PC-3 (cell line): ENCODE measurements at places on chromosomes 11 and 22. TPM values are rescaled to one million over a fixed set of nuclear protein-coding genes. Genes with fewer than 3 reads are reported as not detected.

Gene TOLLIP
- total RNA-seq, result 36.1 and 43.2 TPM in 2 replicates

DNA sequence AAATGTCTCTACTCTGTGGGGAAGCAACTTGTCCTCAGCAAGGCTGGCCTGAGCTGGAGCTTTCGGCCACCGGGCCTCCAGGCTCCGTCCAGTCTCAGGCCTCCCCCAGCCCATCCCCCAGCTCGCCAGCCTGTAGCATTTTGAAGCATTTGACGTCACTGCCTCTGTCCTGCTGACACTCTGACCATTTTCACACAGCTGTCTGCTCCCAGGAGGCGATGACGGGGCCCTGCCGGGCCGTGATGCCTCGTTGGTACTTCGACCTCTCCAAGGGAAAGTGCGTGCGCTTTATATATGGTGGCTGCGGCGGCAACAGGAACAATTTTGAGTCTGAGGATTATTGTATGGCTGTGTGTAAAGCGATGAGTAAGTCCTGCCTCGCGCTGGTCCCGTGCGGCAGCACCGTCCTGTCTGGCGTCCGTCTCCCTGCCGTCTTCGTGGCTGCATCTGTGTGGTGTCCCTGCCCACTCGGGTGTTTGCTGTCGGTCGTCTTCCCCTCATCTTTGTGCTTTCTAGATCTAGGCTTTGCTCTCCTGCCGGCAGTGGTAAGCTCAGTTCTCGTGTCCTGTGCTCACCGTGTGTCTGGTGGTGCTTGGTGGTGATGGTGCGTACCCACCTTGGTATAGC lies 36.1 kb upstream of the ST14 start:
- no peak for DNase-seq

GRCh38 chr11:134349109-134349801 lies 17.5 kb downstream of the GLB1L2 start:
- no peak for DNase-seq

Gene ZBTB16
- not detected in 2 replicates for total RNA-seq

DNA sequence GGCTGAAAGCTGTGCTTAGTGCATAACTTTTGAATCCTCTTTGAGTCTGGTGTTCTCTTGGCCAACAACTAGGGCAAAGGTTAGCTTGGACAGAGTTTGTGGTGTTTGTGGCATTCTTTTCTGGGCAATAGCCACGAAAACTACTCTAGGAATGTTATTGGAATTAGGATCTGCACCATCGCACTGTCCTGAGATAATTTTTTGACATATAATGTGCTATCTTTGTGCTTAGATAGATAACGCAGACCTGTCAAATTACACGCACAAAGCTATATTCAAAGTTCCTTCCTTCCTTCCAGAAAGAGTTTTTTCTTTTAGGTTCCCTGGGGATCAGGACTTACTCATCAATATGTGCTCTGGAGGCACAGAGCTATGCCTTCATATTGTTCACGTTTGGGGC lies 166.8 kb upstream of the MTMR2 start:
- DNase-seq, result peak; percentile 34

DNA sequence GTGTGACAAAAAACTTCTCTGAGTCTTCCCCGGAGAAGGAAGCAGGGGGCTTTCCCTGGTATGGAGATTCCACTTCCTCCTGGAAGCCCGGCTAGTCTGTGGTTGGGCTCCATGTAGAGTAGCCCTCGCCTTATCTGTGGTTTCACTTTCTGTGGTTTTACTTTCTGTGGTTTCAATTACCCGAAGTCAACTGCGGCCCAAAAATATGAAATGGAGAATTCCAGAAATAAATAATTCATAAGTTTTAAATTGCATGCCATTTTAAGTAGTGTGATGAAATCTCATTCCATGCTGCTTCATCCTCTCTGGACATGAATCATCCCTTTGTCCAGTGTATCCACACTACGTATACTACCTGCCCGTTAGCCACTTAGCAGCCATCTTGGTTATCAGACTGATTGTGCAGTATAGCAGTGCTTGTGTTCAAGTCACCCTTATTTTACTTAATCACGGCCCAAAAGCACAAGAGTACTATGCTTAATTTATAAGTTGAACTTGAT lies 275.0 kb upstream of the SESN3 start:
- DNase-seq, result no peak

DNA sequence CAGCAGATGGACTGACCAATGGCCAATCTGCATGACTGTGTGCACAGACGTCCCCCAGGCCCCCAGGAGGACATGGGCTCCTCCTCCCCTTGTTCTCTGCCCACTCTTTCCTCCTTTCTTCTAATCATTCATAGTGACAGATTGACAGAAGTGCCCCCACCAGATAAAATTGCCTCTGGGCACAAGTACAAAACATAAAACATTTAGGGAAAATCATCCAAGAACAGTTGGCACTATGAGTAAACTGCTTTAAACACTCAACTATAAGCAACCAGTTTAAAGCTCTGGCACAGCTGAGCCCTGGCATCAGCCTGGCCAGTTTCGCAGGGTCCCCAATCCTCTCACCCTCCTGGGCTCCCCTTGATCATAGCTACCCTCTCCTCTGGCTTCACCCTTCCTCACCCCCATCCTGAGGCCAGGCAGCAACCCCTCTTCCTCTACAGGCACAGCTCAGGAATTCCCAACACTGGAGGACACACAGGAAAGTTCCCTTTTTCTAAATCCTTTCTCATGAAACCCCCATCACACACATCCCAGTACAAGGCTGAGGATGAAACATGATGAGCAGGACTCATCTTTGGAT lies 232.9 kb downstream of the BUD13 start:
- DNase-seq, result no peak

DNA sequence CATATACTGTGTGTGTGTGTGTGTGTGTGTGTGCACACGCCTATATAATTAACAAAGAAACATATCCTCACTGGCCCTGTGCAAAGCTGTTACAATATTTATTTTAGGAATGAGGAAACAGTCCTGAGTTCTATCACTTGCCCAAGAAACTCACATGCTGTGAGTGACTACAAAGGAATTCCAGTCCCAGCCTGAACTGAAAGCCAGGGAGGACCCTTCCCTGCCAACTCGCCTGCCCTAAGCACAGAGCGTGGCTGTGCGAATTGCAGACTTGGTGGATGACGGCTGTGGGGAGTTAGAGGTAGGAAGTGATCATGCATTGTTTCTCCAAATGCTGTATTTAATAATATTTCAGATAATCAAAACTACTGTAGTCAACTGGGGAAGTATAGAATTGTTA lies 26.4 kb upstream of the CD5 start:
- peak; percentile 44 for DNase-seq

DNA sequence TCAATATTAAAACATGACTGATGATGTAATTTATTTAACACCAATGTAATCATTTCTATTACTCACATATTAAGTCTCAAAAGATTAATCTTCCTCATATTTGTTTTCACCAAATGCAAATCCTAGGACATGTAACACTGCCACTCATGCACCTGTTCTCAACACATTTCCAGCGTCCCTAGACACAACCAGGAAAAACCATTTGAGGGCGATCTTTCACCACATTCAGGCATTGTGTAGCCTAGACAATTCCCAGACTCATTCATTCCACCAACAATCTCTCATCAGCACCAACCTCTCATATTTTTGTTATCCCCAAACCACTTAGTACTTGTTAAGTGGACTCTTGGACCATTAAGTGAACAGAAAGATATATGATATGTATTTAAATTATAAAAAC lies 66.1 kb downstream of the SLC36A4 start:
- peak; percentile 8 for DNase-seq

Gene KRTAP5-9
- total RNA-seq, result not detected in 2 replicates

Gene MRGPRX3
- total RNA-seq, result not detected in 2 replicates

DNA sequence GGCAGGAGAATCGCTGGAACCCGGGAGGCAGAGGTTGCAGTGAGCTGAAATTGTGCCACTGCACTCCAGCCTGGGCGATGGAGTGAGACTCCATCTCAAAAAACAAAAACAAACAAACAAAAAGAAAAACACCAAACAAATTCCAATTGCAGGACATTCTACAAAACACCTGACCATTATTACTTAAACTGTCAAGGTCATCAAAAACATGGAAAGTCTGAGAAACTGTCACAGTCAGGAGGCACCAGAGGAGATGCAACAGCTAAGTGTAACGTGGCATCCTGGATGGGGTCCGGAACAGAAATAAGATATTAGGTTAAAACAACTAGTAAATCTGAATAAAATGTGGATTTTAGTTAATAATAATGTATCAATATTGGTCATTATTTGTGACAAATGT lies 914 bp upstream of the DNAJB13 start:
- DNase-seq, result no peak

GRCh38 chr11:108916935-108917334 lies 252.1 kb downstream of the DDX10 start:
- DNase-seq, result no peak

DNA sequence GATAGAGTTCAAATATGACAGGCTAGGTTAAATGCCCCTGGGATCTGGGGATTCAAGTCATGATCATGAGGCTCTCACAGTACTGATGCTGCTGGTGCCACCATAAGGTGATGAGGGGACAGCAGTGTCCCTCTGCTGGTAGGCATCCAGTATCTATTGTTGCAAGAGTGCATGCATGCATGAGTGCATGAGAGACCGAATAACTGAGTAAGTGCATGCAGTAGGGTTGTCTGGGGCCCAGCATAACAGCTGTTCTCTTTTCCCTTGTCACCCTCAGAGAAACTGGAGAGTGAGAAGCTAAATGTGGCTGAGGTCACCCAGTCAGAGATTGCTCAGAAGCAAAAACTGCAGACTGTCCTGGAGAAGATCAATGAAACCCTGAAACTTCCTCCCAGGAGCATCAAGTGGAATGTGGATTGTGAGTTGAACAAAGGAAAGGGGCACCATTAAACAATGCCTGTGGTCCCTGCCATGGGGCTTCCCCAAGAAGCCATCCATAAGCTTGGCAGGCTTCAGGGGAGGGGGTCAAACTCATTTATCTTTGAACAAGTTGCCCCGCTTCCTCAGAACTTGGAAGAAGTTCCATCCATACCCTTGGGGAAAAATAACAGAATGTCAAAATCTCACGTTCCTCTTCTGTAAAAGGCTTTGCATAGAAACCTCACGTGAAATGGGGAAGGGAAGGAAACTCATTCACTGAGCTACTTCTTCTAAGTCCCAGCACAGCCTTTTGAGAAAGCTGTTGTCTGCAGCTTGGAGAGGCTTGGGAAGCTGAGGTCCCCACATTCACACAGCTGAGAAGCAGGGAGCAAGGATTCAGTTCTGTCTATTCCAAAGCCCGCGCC lies 119.0 kb downstream of the PARVA start:
- DNase-seq, result no peak

Gene PKNOX2
- total RNA-seq, result 0.12 TPM in 1 of 2 replicates, not detected in the other

GRCh38 chr11:104073950-104074705 lies 37.7 kb downstream of the DDI1 start:
- DNase-seq, result peak; percentile 38

DNA sequence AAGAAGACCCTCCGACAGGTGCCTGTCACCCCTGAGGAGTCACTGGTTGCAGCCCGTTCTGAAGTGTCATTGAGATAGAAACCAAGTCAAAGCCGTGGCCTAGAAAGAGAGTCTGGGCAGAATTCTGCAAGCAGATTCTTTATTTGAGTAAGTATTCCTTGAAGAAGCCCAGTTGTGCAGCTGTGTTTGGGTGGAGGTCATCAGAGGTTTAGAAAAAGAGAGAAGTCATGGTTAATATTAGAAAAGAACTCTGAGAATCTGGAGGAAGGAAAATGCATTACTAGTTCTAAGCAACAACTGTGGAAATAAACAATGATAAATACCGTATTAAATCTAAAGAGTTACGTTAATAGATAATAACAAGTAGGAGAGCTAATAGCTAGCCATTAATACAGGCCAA lies 118.8 kb upstream of the KIRREL3 start:
- DNase-seq, result no peak

Gene HOATZ
- not detected in 2 replicates for total RNA-seq
